ENCODE measurements at places on chromosomes 3 and 15.

DNA sequence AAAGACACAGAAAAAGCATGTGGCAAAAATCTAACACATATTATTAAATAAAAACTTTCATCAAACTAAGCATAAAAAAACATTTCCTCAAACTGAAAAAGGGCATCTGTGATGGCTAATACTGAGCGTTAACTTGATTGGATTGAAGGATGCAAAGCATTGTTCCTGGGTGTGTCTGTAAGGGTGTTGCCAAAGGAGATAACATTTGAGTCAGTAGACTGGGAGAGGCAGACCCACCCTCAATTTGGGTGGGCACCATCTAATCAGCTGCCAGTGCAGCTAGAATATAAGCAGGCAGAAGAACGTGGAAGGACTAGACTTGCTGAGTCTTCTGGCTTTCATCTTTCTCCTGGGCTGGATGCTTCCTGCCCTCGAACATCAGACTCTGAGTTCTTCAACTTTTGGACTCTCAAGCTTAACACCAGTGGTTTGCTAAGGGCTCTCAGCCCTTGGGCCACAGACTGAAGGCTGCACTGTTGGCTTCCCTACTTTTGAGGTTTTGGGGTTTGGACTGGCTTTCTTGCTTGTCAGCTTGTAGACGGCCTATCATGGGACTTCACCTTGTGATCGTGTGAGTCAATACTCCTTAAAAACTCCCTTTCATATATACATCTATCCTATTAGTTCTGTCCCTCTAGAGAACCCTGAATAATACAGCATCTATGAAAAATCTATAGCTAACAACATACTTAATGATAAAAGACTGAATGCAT lies 45.4 kb downstream of the DAZL start:
- no peak for DNase-seq

DNA sequence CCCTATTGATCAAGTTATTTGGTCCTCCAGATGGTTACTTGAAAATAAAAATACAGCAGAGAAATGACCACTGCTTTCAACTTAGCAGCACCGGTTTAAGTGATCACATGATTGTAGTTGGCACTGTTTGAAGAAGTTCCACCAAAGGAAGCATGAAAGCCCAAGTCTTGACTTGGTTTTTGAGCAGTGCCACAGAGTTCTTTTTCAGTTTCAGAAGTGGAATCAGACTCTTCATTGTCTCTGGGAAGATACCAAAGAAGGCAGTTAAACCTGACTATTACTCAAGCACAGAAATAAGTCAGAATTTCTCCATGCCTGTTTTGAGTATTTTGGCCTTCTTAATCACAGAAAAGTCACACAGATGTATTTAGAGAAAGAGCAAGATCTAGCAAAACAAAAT lies 66.7 kb downstream of the BBX start:
- DNase-seq: no peak

- no peak for DNase-seq
These were observed 1075.9 kb downstream of the ZPLD1 start for GRCh38 chr3:103510760-103511159.

GRCh38 chr3:128487538-128487812 lies 5.5 kb downstream of the GATA2 start:
- DNase-seq: no peak

DNA sequence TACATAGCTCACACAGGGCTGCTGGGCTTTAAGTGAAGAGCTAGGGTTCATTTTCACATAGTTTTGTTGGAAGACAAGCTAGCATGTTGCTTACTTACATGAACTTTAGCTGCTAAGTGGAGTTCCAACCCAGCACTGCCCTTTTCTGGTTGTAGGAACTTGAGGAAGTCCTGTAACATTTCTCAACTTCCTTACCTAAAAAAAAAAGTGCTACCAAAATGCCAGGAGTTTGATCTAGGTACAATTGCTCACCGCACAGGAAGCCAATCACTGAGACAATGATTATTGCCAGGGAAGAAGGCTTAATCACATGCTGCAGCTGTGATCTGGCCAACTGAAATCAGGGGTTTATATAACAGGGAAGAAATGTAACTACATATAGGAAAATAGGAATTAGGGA lies 52.8 kb downstream of the IL12A start:
- no peak for DNase-seq

GRCh38 chr3:171827385-171827784 lies 15.8 kb upstream of the TMEM212 start:
- DNase-seq: no peak
